ENCODE measurements at places on chromosomes 4 and X.

DNA sequence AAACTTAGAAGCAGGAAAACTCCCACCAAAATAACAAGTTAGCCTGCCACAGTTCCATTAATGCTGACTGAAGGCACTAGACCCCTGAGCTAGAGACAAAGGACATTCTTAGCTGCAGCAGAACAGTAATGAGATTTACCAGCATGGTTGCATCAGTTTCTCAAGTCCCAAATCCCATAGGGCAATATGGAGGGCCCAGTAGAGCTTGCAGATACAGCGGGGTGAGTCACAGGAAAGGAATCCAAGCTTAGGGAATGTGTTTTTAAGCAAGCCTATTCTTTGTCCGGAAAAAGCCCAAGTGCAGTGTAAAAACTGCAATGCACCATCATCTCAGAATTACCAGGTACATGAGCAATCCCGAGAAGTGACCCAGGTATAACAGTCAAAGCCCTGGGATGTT, 51.3 kb upstream of the EXOC1L start:
- DNase-seq = no peak

- DNase-seq = no peak
Measured at GRCh38 chr4:108681321-108681809, 31.0 kb downstream of the OSTC start.

- DNase-seq = no peak
Measured at GRCh38 chr4:146674829-146675570, 36.3 kb downstream of the POU4F2 start.

DNA sequence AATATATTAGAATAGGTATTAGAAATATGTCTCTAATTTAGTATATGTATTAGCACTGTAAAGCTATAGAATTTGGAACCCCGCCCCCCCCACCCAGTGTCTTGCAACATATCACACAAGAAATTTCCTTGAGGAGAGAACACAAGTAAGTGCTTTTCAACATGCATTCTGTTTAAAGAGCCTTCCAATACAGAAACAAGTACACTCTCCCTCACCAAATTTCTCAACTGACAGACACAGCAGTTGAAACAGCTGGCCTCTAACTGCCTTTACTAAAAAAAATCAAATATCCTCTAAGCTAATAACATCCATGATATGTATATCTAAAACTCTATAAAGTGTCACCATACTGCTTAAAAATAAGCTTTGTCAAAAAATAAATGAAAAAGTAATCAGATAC, 12.4 kb downstream of the CAMK2D start:
- DNase-seq = no peak

- DNase-seq = peak; percentile 59
Measured at GRCh38 chrX:40097504-40098263, at the start of gene BCOR. Gene BCOR, minus strand, starts transcription at chrX:40097958. Its CDS starts 20,029 bp downstream, at chrX:40077929.

DNA sequence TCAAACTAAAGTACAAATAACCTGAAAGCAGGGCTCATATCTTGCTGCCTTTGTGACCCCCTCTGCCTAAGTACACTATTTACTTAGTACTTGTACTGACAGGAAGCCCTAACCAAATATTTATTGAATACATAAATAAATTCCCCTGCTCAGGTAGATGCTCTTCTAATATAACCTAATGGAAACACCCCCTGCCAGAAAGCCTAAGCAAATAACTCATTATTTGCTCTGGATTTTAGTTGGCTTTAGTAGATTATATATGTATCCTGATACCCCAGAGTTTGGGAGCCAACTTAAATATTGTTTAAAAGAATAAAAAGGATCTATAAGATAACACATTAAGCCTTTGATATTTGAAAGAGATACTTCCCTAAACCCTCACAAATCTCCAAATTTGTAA, 318.2 kb downstream of the PPP1R2C start:
- no peak for DNase-seq

- no peak for DNase-seq
Measured at GRCh38 chrX:108250654-108251579, 159.3 kb downstream of the ATG4A start.

- no peak for DNase-seq
Measured at GRCh38 chr4:15525080-15525479, 55.4 kb downstream of the CC2D2A start.

DNA sequence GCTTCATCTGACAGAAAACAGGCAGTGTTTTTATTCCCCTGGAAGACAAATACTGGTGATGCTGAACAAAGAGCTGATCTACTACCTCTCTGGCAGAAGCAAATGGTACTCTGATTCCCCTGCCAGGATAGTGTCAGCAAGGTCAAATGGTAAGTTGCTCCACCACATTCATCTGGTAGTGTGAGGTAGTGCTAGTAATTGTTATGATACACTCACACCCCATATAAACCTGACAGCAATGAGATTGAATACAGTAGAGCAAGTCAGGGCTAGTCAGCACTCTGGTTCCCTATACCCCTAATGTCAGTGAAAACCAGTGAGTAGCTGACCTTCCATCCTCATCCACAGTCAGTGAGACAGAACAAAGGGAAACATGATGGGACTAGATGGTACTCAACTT, 3.4 kb upstream of the SPIN4 start:
- DNase-seq = no peak

- no peak for DNase-seq
Measured at GRCh38 chr4:152894673-152895072, 41.5 kb upstream of the FHDC1 start.

- DNase-seq = no peak
Measured at GRCh38 chr4:149199594-149199993, 616.0 kb downstream of the IQCM start.

GRCh38 chrX:69102612-69103194, 62.5 kb downstream of the PJA1 start:
- no peak for DNase-seq

GRCh38 chr4:150127757-150128156, 49.5 kb downstream of the DCLK2 start:
- no peak for DNase-seq

DNA sequence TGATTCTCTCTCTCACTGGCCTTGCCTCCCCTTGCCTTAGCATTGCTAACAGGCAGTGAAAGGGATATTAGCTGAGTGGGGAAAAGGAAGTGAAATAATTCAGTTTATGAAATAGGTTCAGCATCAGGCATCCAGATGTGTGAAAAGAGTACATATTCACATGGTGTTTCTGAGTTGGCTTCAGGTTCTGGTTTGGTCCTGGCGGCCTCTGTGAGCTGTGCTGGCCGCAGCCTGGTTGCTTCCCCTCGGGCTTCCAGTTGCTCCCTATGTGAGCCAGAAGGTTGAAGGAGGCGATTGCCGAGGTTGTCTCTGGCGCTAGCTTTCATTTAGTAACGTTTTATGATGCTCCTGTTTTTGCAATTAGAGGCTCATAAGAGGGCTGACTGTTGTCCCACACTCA, 99.1 kb upstream of the TLR2 start:
- no peak for DNase-seq

DNA sequence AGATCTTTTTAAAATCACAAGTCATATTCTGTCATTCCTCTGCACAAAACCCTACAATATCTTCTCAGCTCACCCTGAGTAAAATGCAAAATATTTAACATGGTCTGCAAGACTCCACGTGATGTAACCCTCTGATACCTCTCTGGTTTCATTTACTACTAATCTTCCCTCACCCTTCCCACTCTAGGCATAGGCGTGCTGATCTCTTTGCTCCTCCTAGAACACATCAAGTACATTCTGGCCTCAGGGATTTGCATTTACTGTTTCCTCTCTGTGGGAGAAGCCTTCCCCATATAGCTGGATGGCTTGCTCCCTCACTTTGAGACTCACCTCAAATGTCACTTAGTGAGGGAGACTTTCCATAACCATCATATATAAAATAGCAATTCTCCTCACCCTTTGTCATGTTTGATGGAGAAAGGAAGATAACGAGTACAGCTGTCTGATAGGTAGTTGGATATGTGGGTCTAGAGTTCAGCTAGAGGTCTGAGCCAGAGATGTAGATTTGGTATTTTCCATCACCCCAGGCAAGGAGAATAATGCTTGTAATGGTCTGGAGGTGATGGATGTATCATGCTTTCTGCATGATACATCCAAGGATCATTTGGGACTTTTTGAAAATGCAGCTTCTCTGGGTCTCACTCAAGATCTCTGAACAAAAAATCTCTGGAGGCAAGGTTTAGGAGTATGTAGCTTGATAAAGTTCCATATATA, 123.9 kb upstream of the VAMP7 start:
- DNase-seq = no peak

- DNase-seq = no peak
Measured at GRCh38 chrX:17052793-17053192, 106.3 kb downstream of the REPS2 start.

DNA sequence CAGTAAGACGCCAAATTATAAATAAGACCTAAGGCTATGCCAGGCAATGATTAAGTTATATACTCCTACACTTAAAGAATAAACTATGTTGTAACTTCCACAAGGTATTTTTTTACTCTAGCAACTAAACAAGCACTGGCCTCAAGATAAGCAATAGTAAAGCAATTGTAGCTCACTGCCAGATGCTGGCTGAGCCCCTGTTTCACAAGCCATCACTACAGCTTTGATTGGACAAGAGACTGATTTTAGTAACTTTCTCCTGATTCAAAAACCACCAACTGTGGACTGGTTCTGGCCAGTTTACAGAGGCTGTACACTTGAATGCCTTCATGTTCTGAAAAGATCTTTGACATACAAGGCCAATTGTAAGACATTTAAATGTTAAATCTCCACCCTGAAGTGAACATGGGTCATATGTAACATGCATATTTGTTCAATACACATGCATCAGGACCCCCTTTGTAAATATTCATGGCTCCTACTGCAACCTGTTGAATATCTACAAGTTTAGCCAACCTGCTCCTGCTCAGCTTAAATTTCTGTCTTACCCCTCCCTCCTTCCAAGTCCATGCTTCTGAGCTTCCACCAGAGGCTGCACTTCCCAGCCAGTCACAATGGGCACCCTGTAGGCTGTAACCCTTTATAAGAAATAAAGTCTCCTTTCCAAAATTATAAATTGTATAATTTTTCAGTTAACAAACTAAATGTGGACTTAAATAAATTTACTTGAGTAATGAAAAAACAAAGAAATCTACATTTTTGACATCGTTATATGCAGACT, 423.6 kb downstream of the ANKRD50 start:
- DNase-seq = no peak

GRCh38 chr4:85445050-85445639, 29.8 kb upstream of the ARHGAP24 start:
- no peak for DNase-seq

- no peak for DNase-seq
Measured at GRCh38 chr4:184475096-184475461, 729 bp upstream of the IRF2 start.

- no peak for DNase-seq
Measured at GRCh38 chr4:36249610-36250009, 5.3 kb upstream of the ARAP2 start.

DNA sequence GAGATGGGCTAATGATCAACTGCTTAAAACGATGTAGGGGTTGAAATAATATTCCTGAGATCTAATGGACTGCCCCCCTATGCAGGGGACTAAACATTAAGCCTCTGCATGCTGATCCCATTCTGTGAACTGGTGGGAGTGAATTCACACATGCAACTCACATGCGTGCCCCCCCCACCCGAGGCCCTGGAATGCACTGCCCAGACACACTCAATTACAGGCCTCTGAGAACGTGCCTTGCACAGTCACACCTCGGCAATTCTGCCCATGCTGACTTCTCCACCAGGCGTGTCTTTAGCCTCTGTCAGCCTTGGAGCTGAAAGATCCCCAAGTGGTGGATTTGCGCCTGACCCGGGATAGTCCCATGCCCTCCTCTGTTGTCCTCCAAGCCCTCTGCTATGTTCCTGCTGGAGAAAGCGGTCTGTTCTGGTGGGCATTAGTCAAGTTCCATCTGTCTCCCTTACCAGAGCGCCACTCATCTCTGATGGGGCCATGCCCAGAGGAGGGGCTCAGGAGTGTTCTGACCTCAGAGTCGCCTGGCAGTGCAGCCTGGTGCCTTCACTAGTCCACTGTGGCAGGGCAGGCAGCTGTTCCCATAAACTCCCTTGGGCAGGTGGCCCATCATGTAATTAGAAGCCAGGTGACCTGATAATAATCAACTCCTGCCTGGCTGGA, 86.5 kb downstream of the DRD5 start:
- DNase-seq = no peak

DNA sequence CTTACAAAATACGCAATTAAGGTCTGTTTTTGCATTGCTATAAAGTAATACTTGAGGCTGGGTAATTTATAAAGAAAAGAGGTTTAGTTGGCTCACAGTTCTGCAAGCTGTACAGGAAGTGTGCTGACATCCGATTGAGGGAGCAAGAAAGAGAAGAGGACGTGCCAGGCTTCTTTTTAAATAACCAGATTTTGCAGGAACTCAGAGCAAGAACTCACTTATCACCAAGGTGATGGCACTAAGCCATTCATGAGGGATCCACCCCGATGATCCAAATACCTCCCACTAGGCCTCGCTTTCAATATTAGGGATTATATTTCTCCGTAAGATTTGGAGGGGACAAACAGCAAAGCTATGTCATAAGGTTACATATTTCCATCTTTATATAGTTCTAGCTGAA, 456.7 kb downstream of the GLUD2 start:
- DNase-seq = no peak

DNA sequence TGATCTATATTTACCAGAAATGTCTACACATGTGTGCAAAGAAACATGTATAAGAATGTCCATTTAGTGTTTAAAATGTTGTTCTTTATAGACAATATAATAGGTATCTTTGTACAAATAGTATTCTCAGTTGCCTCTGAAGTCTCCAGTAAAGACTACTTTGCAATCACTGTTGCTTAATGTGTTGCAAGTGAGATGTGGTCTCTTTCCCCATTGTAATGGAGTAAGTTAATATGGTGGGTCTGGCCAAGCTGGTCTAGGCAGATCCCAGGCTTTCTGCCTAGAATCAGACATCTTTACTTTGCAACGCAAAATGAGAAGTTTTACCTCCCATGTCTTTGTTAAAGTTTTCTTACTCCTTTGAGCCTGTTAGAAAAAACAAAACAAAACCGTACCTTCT, 144.8 kb downstream of the GABRA3 start:
- no peak for DNase-seq

DNA sequence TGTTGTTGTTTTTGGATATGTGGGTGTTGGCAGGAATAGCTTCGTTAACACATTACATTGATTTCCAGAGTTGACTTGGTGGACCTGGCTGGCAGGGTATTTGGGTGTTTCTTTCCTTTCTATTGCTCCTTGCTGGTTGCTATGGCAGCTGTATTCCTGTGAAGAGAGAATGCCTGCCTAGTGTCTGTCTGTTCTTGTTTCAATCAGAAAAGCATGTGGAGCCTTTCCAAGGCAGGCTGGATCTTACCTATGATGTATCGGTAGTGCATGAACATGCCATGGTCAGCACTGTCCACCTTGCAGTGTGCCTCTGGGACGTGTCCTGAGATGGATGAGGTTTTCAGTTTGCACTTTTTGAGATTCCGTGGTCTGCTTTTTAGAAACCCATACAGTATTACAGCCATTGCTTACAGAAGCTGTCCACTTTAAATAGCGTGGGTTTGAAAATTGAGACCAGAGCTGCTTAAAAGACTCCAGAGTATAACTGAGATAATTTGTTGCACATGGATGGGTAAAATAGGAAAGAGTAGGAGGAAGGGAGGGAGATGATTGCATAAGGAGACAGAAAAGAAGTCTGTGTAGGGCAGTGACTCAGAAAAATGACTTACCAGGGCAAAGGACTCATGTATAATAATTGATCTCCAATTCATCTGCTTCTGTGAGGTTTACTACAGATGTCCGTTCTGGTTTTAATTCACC, 20.0 kb upstream of the AADAT start:
- DNase-seq = no peak

GRCh38 chr4:168367065-168367464, 48.5 kb upstream of the DDX60 start:
- no peak for DNase-seq

- DNase-seq = no peak
Measured at GRCh38 chr4:165512424-165512823, 133.6 kb downstream of the CPE start.

GRCh38 chr4:184807797-184808712, 17.7 kb downstream of the ACSL1 start:
- DNase-seq = no peak

Data from activated B cell treated with CpG ODN at 0.5 μM for 24 hours (primary cell).